ENCODE measurements at places on chromosomes 1 and 21.

GRCh38 chr21:28283641-28284490 lies 708.8 kb downstream of the LTN1 start:
- DNase-seq = no peak

GRCh38 chr1:150005606-150006005 lies 4.9 kb downstream of the OTUD7B start:
- DNase-seq = no peak

DNA sequence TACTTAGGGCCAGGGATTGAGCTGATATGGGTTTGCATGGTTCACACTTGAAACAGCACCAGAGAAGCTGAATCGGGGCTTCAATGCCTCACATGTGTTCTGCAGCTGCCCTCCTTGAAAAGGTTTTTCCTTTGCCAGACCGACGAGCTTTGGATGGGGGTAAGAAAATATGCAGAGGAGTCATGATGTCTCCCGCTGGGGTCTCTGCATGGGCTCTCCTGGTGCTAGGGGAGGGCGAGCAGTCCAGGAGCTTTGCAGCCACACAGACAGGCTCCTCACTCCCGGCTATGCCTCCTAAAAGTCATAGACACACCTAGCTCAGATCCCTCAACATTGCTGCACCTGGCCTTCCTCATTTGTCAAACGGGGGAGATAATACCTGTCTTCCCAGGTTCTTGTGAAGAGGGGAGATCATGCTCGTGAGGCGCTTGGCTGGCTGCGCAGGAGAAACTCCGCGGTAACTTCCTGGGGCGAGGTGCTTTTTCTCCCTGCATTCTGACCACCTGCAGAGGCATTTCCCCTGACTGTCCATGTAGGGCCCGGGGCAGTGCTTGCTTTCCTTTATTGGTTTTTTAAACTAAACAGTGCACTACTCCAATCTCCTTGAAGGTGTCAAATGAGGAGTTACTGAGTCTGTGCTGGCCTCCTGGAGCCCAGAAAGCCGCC lies 112.4 kb downstream of the PLXNA2 start:
- DNase-seq = no peak

- no peak for DNase-seq
Measured at GRCh38 chr1:230752407-230752806, 5.2 kb downstream of the CAPN9 start.

DNA sequence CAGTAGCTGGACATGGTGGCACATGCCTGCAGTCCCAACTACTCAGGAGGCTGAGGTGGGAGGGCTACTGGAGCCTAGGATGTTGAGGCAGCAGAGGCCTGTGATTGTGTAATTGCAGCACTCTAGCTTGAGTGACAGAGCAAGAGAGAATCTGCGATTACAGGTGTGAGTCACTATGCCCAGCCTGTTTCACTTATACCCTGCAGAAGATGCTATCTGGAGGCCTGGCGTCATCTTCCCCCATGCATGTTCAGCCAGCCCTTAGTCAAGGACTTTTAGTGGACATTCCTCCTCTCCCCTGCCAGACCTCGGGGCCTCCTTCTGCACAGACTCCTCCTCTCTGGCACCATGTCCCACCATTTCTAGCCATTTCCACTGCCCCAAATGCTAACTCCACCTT lies 36.3 kb upstream of the RCC2 start:
- DNase-seq = no peak

DNA sequence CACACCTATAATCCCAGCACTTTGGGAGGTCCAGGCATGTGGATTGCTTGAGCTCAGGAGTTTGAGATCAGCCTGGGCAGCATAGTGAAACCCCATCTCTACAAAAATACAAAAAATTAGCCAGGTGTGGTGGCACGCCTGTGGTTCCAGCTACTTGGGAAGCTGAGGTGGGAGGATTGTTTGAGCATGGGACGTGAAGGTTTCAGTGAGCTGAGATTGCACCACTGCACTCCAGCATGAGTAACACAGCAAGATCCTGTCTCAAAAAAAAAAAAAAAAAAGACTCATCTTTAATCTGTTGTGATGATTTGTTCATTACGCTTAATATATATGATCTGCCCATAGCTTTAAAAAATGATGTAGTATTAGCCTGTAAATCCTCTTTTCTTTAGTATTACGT lies 44.0 kb downstream of the OR10J1 start:
- no peak for DNase-seq

- DNase-seq = no peak
Measured at GRCh38 chr1:220198186-220199005, 73.9 kb downstream of the RAB3GAP2 start.

- DNase-seq = peak; percentile 21
Measured at GRCh38 chr1:240765732-240766363, 153.9 kb upstream of the GREM2 start.

DNA sequence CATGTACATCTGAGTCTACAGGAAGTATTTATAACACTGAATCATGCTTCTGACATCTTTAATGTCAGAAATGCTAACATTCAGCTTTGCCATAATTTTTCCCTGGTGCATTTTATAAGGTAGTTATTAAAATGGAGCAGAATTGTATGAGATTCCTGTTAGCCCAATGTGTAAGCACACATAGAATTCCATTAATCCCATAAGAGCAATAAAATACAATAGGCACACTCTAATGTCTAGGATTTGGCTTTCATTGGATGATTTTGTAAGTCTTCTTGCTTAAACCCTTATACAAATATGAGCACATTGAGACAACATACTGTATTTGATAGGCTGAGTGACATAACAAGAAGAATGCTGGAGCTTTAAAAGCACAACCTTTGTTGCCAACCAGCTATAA lies 256.4 kb downstream of the HMCN1 start:
- no peak for DNase-seq

- no peak for DNase-seq
Measured at GRCh38 chr21:42063191-42063570, 7.9 kb upstream of the UMODL1 start.

- DNase-seq = peak; percentile 23
Measured at GRCh38 chr1:27959792-27960603, at the start of gene XKR8. Gene XKR8 (plus strand): TSS chr1:27959973. CDS start chr1:27960070, 97 bp downstream.

- DNase-seq = no peak
Measured at GRCh38 chr1:192668409-192668983, 32.5 kb downstream of the RGS13 start.

Measured in COLO829 (cell line).